AG10803 (cell line): ENCODE measurements at places on chromosomes 1 and 21.

- DNase-seq, result peak; percentile 9
These were observed 2.7 kb downstream of the ITGA10 start for GRCh38 chr1:145906954-145907753.

DNA sequence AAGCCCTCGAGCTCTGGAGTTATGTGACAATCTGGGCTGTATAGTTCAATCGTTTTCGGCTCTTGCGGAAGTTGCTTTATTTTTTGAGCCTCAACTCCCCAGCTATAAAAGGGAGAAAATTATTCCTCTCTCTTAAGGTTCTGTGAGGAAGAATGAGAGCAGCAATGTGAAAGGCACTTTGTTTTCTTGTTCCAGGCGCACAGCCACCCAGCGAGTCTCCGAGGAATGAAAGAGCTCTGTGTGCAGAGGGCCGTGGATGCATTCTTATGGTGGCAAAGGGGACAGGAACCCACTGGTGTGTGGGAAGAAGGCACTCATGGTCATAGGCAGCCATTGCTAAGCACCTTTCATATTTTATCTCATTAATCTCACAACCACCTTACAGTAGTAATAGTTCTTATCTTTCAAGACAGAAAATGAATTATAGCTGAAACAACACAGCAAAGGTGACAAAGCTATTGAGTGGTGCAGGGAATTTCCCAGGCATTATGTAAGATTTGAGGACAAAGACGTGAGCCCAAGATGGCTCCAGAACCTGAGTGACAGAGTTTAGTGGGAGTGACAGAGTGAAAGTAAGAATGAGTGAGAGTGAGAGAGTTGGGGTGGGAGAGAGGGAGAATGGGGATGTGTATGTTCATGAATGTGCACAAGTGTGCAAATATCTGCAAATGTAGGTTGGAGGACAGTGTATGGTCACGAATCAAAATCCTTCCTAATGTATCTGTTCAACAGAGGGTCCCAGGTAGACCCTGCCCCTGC, 9.4 kb downstream of the CYP2J2 start:
- no peak for DNase-seq

DNA sequence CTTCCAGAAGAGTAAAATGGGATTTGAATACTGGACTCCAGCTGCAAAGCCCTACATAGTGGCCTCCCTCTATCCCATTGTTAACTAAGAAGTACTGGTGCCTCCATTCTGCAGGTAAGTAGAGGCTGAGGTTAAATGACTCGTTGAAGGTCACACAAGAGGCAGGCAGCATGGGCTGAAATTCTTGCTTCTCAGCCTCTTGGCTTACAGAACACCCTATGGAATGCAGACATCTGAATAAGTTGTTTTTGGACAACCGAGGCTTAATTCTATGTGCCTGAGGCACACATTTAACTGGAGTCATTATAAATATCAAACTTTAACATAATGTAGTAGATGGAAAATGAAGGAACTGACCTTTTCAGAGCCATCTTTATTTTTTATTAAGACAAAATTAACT, 5.7 kb downstream of the DNAJC11 start:
- DNase-seq, result no peak

- no peak for DNase-seq
These were observed 4.8 kb upstream of the C8A start for GRCh38 chr1:56849750-56850149.

- DNase-seq, result peak; percentile 79
These were observed 59.1 kb downstream of the FAAP20 start for GRCh38 chr1:2135441-2135841.

GRCh38 chr1:229114850-229115365, 156.0 kb upstream of the RAB4A start:
- DNase-seq, result no peak

GRCh38 chr1:114771992-114772391, 8.5 kb downstream of the SIKE1 start:
- no peak for DNase-seq

- no peak for DNase-seq
These were observed 14.0 kb downstream of the SEMA6C start for GRCh38 chr1:151132335-151133017.

- peak; percentile 90 for DNase-seq
These were observed 335.7 kb upstream of the SNX7 start for GRCh38 chr1:98325646-98326440.

DNA sequence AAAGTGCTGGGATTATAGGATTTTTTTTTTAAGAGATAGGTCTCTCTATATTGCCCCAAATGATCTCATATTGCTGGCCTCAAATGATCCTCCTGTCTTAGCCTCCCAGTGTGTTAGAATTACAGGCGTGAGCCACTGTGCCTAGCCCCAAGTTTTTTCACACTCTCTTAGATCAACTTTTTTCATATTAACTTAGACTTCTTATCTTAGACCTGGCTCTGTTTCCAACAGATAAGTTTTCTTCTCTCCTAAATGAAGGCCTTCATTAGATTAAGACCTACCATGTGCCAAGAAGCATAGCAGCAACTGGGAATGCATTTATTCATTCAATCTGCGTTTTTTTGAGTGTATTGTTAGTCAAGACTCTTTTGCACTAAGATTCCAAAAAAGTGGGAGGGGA, 20.2 kb upstream of the HTR1D start:
- no peak for DNase-seq

- no peak for DNase-seq
These were observed 346.3 kb downstream of the PAPPA2 start for GRCh38 chr1:176809292-176809691.

GRCh38 chr1:229184066-229184465, 86.8 kb upstream of the RAB4A start:
- DNase-seq, result no peak

- DNase-seq, result peak; percentile 23
These were observed 31.7 kb downstream of the RUNX3 start for GRCh38 chr1:24898152-24898908.

GRCh38 chr1:220044678-220045355, 1.5 kb downstream of the EPRS1 start:
- peak; percentile 5 for DNase-seq

GRCh38 chr1:244388961-244389360, 62.7 kb downstream of the ADSS2 start:
- peak; percentile 9 for DNase-seq

GRCh38 chr1:238153939-238154338, 263.2 kb upstream of the ZP4 start:
- no peak for DNase-seq

- no peak for DNase-seq
These were observed 5.4 kb downstream of the MYOG start for GRCh38 chr1:203080456-203080855.

- DNase-seq, result peak; percentile 12
These were observed 158.9 kb upstream of the COL11A1 start for GRCh38 chr1:103267266-103267665.

DNA sequence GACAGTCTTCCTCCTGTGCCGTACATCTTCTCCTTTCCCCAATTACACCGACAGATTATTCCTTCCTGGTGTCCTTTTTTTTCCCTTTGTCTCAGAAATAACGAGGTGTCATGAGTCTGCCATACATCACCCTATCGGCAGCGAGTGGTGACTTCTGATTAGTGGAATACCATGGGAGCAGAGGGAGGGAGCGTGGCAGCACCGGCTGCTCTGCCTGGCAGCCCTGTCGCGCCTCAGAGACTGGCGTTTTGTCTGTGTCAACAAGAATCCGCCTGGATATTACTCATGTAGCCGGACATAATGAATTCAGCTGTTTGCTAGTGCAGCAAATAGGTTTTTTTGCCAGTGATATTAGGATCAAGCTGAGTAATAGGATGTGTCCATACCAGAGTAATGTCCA, 51.8 kb downstream of the UTP25 start:
- no peak for DNase-seq

GRCh38 chr21:42475036-42475435, 21.0 kb downstream of the RSPH1 start:
- no peak for DNase-seq

GRCh38 chr1:117814856-117815797, 114.3 kb downstream of the GDAP2 start:
- peak; percentile 59 for DNase-seq

DNA sequence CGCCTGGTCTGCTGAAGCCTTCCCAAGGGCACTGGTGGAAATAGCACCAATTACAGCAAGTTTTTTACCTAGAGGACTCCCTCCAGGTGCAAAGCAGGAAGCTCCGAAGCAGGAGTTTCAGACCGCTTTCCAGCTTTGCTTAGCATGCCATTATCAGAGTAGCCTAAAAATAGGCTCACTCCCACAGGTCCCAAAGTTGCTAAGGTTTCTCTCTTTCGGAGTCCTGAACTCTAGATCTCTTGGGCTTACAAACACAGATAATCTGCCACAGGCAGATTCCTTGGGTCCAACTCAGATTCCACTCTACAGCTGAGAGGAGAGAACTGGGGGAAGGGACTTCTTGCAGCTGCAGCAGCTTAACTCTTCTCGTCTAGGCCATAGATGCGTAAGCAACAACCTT, 22.5 kb downstream of the ZMYND12 start:
- no peak for DNase-seq

GRCh38 chr21:45001134-45002095, 61.6 kb downstream of the SLX9 start:
- DNase-seq, result peak; percentile 81

- DNase-seq, result no peak
These were observed 126.5 kb downstream of the KCNN3 start for GRCh38 chr1:154743526-154744036.

GRCh38 chr1:18480315-18481189, at the start of gene KLHDC7A:
Gene KLHDC7A (plus strand): TSS chr1:18480930. CDS start chr1:18480982, 52 bp downstream.
- no peak for DNase-seq

DNA sequence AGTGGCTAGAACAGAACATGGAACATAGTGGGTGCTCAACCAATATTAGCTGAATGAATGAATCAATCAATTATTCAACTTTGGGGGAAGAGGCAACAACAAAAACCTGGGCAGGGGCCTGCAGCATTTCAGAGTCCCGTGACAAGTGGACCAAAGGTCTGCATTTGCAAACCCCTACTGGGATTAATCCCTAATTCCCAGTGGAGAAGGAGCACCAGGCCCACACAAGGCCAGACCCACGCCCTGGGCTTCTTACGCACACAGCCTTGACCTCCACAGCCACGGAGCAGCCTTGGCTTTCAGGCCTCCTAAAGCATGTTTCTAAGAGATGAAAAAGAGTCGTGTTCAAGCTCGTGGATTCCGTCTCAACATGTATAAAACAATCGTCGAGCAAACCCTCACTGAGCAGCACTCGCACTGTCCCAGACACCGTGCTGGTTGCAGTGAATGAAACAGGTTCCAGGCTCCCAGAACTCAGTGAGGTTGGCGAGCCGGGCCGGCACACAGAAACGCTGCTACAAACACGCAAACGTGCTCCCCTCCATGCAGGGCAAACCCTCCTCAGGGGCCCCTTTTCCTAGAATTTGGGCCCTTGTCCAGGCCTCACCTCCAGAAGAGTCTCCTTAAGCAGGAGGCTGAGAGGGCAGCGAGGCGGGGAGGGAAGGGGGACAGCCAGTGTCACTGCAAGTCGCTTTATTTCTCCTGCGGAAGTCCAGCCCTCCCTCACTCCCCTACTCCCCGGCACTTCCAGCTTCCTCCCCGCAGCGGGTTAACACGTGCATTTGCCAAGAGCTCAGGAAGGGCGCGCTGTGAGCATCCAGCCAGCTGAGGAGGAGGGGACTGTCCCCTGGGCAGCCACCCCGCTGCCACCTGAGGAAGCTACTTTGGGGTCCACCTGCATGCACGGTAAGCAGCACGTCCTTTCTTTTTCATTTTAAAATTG, 556.4 kb downstream of the KIF26B start:
- DNase-seq, result no peak

DNA sequence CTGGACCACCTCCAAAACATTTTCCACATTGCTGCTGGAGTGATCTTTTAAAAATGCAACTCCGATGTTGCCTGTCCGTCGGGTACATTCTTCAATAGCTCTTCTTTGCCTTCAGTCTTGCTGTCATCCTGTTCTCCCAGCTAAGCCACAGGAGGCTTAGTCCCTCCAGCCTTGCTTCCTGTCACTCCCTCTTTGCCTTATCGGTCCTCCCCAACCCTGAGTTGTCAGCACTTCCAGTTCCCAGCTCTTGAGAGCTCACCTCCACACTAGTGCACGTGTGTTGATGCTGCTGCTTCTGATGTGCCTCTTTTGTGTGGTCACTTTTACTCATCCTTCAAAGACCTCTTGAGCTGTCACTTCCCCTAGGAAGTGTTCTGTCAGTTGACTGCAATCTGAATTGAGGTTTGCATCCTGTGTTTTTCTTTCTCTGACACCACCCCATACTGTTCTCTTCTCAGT, 15.3 kb downstream of the UCK2 start:
- peak; percentile 70 for DNase-seq

GRCh38 chr1:109677459-109677858, 9.6 kb downstream of the GSTM2 start:
- no peak for DNase-seq

DNA sequence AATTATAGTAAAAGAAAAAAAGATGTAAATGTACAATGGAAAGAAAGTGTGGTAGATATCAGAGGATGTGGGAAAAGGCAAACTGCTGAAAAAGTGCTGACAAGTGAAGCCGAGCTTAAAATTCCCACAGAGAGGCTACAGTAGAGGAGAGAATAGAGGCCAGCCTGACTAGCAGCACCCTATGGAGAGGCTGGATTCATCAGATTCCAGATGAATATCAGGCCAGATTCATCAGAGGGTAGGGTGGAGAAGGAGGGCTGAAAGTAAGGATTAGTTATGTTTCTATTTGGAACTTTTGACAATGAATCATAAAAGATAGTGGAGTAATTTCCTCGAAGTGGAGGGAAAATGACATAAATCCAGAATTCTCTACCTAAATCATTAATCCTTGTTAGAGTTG, 60.4 kb upstream of the NEK7 start:
- DNase-seq, result no peak

DNA sequence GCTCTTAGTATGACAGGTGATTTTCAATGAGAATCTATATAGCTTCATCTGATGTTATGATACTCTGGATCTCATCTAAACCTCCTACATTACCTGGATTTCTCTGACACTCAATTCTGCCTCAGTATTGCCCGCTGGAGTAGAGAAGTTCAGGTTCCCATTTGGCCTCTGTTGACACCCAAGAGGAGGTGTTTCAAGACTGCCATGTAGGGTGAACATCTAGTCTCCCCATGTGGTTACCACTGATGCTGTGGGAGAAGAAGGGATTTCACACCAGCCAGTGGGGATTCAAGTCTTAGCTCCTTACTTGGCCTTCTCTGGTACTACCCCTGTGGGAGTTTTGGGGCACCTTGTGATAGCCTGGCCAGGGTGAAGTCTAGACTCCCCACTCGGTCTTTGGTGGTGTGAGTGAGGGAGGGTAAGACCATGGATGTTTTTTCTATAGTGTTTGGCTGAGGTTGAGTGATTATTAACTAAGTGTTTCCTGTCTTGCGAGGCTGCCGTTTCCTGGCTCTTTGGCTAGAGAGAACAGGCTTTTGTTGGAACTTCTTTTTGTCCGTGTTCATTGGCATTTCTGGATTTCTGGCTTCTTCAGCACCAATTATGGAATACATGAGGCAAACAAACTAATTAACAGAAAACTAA, 90.7 kb downstream of the RHOU start:
- no peak for DNase-seq

DNA sequence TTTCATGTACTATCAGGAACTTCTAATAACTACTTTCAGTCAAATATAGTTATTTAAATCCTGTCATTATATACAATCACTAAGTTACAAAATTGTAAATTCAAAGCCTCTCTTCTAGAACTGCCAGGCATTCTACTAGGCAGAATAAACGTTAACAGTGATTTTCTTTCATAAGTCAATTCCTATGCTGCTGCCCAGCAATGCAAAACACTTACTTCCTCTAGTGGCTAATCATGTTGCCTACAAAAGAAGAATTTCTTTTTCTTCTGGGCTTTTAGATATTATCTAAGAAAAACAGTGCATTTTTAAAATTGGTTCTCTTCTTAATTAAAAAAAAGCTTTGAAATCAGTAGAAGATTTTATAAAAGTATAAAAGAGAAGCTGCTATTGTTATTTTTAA, 509.8 kb upstream of the ADAMTS5 start:
- DNase-seq, result peak; percentile 83
